ENCODE measurements at places on chromosomes 6 and 20.

DNA sequence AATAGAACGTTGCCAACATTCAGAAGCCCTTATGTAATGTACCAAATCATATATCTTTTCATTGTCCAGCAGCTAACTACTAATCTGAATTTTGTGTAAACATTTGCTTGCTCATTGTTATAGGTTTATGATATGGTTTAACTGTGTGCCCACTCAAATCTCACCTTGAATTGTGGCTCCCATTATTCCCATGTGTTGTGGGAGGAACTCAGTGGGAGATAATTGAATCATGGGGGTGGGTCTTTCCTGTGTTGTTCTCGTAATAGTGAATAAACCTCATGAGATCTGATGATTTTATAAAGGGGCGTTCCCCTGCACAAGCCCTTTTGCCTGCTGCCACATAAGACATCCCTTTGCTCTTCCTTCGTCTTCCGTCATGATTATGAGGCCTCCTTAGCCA, 91.9 kb upstream of the CLVS2 start:
- no peak for DNase-seq

DNA sequence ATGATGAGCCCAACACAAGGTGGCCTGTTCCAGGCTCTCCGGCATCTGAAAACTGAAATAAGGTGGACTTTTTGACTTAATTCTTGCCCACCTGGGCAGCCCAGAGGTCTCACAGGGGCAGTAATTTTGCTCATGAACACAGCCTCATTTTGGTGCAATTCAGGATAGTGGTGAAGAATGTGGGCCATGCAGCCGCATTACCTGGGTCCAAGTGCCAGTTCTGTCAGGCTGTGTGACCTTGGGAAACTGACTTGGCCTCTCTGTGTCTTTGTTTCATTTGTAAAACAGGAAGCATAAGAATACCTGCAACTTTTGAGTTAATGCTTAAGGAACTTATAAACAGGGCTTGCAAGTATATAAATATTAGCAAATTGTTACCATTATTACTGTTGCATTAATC, 5.6 kb downstream of the PREX1 start:
- DNase-seq: no peak

- DNase-seq: no peak
These were observed 184.4 kb upstream of the FBXL4 start for GRCh38 chr6:99132026-99132635.

DNA sequence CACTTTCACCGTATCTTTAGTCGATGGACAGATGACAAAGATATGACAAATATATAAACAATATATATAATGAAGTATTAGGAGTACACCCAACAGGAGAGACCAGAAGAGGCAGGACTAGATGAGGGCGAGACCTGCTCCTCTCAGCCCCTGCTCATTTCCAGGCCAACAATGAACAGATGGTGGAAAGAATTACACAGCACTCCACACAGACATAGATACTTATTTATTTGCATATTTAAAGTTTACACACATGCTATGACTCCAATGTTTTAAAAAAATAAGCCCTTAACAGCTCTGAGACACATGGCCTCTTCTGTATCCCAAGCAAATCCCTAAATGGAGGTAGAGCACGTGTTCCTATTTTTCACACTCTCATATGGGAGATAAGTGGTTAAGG, 10.4 kb downstream of the FAM210B start:
- DNase-seq: no peak

DNA sequence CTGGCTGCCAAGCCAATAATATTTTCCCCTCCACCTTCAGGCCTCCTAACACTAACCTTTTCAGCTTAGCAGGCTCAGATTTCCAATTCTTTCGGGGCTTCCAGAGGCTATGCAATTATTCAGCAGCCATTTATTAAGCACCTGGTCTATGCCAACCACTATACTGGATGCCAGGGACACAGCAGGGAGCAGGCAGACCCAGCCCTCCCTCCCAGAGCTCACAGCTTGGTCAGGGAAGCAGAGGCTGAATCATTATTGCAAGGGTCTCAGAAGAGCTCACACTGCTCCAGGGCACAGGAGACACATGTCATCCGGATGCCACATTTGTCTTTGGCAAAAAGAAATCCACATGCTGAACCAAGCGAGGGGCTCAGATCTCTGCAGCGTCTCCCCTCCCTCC, 1.3 kb downstream of the BPIFB1 start:
- no peak for DNase-seq

DNA sequence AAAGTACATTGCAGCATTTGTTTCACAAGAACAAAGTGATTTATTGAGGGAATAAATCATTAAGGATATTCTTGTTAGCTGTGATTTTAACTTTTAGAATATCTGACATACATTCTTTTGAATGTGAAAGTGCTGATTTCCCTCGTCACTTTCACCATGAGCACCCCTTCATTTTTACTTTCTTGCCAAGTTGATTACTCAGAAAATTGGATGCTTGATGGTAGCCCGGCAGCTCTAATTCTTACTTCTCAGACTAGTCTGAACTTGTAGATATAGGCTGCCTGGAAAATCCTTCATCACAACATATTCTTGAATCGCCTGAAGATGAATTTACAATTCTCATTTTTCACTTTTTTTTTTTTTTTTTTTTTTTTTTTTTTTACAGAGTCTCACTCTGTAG, 147.1 kb upstream of the SMLR1 start:
- no peak for DNase-seq

DNA sequence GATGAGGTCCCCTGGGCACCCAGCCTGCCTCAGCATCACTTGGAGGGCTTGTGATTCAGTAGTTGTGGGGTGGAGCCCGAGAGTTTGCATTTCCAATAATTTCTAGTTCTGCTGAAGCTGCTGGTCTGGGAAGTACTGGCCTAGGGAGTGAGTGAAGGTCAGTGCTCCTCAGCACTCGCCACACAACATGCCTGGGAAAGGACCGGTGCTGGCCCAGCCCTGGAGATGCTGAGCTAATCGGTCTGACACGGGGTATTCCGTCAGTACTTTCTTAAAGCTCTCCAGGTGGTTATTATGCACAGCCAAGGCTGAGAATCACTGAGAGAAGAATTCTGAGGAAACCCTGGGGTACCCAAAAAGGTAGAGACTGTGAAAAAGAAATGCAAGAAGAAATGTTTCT, 228.2 kb downstream of the TMEM242 start:
- DNase-seq: no peak

DNA sequence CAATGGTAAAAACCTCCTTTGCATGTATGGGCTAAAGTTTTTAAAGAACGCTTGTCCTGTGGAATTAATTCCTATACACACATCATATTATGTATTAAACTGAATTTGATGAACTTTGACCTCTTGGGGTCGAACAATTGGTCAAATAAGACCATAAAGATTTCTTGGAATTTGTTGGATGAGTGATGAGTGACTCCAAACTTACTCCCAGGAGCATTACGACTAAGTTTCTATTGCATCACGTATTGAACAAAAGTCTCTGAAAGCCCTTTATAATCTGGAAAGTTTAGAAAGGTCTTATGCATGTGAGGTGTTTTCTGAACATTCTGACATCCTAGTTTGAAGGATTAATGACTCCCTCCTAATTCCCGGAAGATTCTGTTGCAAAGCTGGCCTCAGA, 126.9 kb upstream of the BMP5 start:
- no peak for DNase-seq

- DNase-seq: no peak
These were observed 15.3 kb downstream of the TNFAIP3 start for GRCh38 chr6:137882225-137882961.

- no peak for DNase-seq
These were observed 24.4 kb downstream of the SIRPD start for GRCh38 chr20:1533059-1533458.

DNA sequence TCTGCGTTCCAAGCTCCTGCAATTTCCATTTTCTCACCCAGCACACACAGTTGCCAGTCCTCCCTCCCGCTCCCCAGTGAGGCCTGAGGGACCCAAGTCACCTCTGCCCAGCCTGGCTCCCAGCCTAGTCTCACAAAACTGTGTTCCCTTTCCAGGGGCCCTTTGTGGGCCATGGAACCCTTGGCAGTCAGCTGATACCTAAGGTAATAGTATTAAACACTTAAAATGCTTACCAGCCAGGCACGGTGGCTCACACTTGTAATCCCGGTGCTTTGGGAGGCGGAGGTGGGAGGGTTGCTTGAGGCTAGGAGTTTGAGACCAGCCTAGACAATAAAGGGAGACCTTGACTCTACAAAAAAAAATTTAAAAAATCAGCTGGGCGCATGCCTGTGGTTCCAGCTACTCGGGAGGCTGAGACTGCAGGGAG, 3.2 kb upstream of the RBM38 start:
- DNase-seq: no peak

DNA sequence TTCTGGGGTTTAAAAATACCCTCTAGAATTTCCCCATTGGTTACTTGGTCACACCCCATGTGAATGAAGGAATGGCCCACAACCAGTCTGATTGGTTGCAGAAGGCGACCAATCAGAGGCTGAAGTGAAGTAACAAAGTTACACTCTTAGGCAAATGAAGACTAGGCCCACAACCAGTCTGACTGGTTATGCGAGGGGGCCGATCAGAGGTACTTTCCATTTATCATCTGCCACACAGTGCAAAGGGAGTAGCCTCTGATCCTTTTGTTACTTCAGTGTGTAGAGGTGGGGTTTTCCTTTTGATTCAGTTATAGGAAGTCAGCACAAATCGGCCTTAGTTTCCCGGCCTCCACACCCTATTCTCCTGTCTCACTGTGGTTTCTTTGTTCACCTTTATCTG, 61.2 kb upstream of the SGK1 start:
- DNase-seq: no peak

DNA sequence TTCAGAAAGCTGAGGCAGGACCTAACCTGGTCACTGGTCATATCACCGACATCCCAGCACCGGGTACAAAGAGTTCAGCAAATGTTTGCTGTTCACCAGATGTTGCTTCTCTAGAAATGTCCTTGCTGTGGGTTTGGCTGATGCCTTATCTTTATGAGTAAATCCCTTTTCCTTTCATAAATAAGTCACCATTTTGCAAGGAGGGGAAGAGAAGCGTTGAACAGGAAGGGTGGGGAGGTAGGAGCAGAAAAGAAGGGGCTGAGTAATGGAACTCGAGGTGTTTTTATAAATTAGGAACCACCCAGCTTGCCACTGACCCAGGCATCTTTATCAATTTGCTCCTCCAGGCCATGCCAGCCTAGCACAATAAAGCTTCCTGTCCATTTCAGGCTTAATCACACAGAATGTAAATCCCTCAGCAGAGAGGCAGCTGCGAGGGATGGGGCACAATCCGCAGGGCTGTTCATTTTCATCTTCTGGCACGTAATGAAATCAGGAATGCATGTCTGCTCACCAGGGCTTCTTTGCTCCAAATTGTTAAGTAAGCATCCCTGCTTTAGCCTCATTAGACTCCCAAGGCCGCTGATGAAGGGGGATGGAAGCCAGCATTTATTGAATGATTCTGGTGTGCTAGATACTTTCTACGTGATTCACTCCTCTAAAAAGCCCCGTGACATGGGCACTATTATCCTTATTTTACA, 371.9 kb upstream of the CHD6 start:
- no peak for DNase-seq

DNA sequence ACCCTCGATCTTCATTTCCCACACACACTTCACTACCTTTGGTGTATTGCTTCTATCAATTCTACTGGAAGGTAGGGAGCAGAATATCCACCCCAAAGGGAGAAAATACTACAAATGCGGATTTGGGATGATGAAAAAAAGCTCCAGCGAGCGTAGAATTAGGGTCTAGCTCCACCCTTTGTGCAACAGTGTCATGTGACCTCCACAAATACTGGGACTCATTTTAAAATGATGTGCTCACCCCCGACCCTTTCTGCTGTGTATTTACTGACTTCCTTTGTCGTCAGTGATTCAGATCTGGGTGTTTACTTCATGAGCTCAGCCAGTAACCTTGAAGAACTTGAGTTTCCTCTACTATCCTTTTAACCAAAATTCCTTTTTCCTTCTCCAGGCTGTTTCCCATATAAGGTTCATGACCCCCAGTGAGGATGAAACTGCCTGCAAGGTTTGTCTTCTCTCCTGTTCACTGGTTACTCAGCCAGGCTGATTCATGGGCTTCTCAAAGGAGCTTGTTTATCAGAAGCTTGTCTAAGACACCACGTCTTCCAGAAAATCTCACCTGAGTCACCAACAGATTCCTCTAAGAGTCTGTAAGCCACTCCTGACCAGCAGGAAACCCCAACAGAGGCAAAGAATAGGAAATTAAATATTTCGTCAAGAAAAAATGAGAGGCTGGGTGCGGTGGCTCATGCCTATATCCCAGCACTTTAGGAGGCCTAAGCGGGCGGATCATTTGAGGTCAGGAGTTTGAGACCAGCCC, 39.6 kb upstream of the PAX1 start:
- no peak for DNase-seq

DNA sequence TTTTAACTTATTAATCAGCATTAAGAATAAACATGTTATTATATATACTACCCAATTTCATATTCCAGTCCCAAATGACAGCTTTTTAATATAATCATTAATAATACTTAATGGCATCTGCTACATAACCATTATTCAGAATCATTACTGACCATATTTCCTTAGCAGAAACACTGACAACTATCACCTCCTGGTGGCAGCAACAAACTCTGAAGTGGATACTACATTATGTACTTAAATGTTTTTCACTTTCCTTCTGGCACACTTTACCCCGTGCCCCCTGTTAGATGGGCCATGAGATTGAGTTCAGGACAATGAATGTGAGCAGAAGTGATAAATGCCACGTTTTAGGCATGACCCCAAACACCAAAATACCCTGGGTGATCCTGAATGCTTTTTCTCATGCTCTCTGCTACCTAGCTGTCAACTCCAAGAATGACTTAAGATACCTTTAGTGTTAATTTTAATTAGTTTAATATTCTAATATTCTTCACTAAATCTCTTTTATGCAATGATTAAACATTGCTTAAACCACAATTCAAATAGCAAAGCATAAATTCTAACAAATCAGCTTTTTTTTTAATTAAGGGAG, 77.1 kb downstream of the LMBRD1 start:
- DNase-seq: no peak

GRCh38 chr6:106103728-106104109, 17.6 kb downstream of the PRDM1 start:
- no peak for DNase-seq

DNA sequence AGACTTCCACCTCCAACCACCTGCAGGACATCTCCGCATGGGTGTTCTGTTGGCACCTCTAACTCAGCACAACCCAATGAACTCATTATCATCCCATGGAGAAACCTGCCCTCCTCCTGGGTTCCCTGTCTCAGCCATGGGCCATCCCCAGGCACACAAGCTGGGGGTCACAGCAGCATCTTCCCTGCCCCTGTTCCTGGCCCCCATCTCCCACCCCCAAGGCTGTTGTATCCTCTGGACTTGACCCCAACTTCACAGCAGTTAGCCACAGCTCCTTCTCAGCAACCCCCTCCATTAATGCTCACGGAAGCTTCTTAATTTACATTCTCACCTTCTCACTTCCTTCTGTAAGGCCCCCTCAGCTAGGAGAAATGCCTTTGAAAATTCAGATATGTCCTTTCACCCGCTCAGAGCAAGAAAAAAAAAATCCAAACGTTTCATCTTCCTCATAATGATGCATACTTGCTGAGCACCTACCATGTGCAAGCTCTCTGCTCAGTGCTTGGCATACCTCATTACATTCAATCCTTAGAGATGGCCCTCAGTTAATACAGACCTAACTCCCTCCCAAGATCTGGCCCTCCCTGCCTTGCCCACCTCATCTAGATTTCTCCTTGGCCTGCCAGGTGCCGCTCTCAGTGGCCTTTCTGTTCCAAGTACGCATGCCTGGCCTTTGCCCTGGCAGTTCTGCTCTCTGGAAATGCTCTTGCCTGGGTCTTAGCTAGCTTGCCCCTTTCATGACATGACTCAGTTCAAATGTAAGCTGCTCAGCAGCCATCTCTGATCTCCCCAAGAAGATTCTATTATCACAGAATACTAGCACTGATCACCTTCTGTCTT, 2.5 kb upstream of the NELFCD start:
- DNase-seq: no peak

- DNase-seq: no peak
These were observed 34.8 kb downstream of the NR2E1 start for GRCh38 chr6:108200631-108201030.
